ENCODE measurements at places on chromosomes 3 and 15. TPM values are rescaled to one million over a fixed set of nuclear protein-coding genes. Genes with fewer than 3 reads are reported as not detected.
A peak's percentile ranks its signal among the peaks of the same experiment; 100 is the strongest.

DNA sequence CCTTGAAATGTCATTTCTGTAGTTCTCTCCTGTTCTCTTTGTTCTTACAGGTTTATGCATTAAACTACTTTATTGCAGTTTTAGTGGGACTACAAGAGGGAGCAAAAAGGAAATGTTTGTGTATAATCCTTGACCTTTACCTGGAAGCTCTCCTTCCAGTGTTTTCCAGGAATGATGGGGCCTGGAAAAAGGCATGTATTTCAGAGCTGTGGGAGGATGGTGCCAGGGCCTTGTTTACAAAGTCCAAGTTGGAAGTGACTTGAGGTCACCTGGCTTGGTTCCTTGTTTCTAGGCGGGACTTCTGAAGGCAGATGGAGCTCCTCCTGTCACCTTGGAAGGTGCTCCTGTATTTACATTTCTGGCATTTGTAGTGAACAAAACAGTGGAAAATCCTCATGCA is 15.1 kb downstream of the ACVR2B start:
- DNase-seq: no peak

GRCh38 chr3:182139627-182140357 is 428.1 kb downstream of the SOX2 start:
- no peak for DNase-seq

The CYP1A2 gene
- not detected for total RNA-seq

The GREM1 gene
- total RNA-seq: 0.10 TPM

- no peak for DNase-seq
Measured at GRCh38 chr3:80688814-80689213, 921.0 kb upstream of the ROBO1 start.

The EPHA6 gene
- not detected for total RNA-seq

- DNase-seq: no peak
Measured at GRCh38 chr15:57309856-57310760, 66.2 kb upstream of the CGNL1 start.

The SH2D7 gene
- total RNA-seq: not detected

- no peak for DNase-seq
Measured at GRCh38 chr15:92606126-92606835, 49.3 kb downstream of the FAM174B start.

GRCh38 chr15:90000186-90001001 is 730 bp upstream of the ZNF710 start:
- DNase-seq: no peak

- no peak for DNase-seq
Measured at GRCh38 chr3:128266453-128266852, 113.2 kb downstream of the EEFSEC start.

- DNase-seq: no peak
Measured at GRCh38 chr3:56787258-56787775, 14.4 kb downstream of the ARHGEF3 start.

The TRH gene
- not detected for total RNA-seq

DNA sequence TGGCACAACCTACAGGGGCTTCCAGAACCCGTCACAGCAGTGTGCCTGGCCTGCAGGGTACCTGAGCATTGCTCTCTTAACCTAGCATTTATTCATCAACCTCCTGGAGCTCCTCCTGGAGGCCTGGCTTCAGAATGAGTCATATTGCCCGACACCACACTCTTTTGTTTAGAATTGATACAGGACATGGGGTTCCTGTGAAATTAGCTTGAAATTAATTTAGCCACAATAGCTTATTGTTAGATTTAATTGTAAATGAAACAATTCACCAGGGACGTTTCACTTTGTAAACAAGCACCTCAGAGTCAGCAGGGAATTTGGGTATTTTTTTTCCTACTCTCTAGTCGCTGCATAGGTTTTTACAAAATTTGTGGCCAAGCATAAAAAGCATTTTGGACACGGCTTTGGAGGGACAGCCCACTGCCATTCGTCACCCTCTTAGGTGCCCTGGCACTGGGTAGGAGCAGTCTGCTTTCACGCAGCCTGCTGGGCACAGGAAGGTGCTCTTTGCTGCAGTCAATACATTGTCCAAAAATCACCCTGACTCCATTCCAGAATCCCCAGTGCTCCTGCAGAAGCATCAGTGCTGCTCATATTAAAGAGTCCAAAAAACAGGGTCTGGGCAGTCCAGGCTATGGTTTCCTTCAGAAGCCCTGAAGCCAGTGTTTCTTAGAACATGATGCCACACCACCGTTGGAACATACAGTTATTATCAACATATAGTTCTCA is 60.8 kb upstream of the MEF2A start:
- peak; percentile 22 for DNase-seq

DNA sequence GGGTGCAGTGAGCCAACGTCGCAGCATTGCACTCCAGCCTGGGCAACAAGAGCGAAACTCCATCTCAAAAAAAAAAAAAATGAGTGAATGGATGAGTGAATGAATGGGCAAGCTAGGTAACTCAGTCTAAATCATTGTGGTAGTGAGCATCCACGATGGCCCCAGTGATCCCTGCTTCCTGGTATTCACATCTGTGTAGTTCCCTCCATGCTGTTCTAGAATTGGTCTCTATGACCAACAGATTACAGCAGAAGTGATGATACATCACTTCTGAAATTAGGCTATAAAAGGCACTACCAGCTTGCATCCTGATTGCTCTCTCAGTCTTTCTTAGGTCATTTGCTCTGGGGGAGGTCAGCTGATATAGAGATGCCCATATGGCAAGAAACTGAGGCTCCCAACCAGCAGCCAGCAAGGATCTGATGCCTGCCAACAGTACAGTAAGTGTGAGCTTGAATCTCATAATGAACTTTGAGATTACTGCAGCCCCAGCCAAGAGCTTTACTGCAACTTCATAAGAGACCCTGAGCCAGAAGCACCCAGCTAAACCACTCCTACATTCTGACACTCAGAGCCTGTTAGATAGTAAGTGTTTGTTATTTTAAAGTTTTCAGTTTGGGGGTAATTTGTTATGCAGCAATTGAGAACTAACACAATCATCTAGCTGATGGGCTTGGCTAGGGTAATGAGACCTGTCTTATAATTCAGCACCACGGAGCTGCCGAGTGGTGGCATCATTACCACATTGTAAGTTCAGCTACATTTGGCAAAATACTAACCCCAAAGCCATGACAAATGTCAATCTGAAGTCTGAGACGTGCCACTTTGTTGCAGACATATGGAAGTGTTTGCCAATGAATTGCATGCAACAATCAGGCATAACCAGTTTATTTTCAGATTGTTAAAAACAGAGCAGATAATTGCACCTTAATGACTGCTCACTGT is 53.0 kb downstream of the KLHL6 start:
- DNase-seq: no peak

- DNase-seq: no peak
Measured at GRCh38 chr15:62183130-62183529, 18.0 kb upstream of the C2CD4B start.

The SLC2A2 gene
- not detected for total RNA-seq

- no peak for DNase-seq
Measured at GRCh38 chr3:58321791-58322190, 10.9 kb upstream of the PXK start.

DNA sequence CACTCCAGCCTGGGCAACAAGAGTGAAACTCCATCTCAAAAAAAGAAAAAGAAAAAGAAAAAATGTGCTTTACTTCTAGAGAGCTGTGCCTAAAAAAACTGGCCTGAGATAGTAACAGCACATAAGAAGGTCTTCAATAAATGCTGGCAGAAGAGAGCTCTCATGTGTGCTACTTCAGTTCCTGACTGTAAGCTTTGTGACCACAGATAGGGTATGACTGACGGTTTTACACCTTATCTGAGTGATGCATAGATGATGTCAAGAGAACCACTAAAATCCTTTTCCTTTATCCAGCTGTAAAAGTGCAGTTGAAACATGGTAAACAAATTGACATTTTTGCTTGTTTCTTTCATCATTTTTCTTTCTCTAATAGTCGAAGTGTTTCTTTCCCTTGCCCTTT is 127.9 kb downstream of the C3orf70 start:
- DNase-seq: no peak

GRCh38 chr3:33144433-33144832 is 30.6 kb downstream of the CRTAP start:
- DNase-seq: no peak

The CCDC39 gene
- not detected for total RNA-seq

The DZIP1L gene
- total RNA-seq: 7.6 TPM
